Cardiac muscle cell (in vitro differentiated cells and primary cell): ENCODE measurements at places on chromosomes 2 and 18. TPM values are rescaled to one million over a fixed set of nuclear protein-coding genes. Genes with fewer than 3 reads are reported as not detected.

DNA sequence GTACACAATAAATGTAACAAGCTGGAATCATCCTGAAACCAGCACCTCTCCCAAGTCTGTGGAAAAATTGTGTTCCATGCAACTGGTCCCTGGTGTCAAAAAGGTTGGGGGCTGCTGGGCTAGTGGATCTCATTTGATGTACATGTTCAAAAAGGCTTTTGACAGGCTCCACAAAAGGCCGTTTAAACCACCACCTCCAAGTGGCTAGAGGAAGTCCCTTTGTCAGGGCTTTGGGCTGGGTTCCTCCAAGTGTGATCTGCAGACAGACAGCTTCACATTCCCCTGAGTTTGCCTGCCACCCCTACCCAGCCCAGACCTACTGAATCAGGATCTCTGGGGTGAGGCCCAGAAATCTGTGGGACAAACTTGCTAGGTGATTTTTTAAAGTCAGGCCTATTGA lies 84.7 kb downstream of the TGFA start:
- DNase-seq: no peak

DNA sequence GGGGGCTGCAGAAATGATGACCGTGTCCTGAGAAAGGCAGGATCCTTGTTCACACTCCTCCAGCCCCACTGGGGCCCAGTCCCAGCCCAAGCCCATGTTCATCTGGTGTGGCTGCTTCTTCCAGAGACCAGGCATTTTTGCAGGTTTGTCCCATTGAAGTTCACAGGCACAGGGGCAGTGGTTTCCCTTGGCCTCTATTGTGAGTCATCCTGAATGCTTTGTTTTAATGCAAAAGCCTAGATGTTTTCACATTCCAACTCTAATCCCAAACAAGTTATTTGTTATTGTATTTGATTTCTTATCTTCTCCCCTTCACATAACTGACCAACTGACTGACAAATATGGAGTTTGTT lies 426.4 kb upstream of the ID2 start:
- no peak for DNase-seq

DNA sequence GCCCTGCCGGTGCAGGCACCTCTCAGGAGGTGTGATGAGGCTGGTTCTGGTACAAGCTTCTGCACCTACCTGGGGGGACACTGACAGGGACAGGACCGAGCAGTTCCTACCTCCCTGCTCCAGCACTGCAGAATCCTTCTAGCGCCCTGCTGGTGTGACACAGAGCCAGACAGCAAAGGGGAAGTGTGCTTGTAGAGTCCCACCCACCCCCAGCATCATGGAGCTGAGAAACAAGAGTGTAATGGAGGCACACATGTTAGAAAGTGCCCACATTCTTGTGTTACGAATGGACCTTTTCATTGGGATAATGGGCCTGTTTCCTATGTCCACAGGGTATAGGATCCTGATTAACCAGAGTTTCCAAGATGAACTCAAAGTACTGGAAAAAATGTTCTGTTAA lies 38.3 kb downstream of the OXER1 start:
- no peak for DNase-seq

The CDCA7 gene
- total RNA-seq: 24.2 and 27.7 TPM in 2 replicates

DNA sequence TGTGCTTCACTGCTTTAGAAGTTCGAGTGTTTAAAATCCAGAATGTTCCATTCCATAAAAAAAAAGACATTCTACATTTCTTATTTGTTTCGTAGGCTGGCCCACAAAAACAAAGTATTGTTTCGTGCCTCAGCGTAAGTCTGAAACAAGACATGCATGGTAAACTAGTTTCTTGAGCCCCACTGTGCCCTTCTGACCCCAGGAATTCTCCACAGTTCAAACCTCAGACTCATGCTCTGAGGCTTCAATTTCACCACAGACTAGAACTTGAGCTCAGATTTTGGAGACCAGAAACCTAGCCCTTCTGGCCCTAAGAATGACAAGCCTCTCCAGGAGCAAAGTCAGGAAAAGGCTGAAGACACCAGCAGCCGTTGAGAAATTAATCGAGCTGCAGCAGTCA lies 151.5 kb downstream of the SLC8A1 start:
- no peak for DNase-seq

DNA sequence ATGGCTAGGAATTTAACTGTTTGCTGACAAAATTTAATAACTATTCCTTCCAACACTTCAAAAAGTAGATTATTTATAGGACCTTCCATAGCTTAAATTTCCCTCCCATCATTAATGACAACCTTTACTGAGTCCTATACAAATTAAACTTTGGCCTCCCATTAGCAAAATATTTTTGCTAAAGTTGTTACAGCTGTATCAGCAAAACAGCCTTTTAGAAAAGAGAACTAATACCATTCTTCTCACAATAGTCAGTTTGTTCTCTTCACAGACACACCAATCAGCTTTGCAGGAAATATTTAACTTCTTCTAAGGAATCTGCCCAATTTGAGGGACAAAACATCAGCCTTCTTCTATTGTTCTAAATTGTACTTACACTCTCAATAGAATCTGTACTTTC lies 12.0 kb upstream of the GCFC2 start:
- no peak for DNase-seq

DNA sequence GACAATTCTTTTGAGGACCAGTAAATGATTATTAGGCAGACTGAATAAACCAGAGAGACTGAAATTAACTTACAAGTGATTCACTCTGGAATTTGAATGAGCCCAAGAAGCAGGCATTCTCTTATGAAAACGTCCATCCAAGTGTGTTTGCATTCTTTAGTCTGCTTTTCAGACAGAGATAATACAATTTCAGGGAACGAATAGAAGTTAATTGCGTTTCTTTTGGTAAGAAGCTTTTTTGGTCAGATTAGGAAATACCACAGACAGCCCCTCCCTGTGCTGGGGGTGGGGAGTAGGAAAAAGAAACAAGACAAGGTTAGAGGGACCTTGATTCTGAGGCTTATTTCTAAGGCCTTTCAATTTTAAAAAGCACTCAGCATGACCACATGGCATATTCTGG lies 874.4 kb downstream of the SUCLG1 start:
- no peak for DNase-seq

DNA sequence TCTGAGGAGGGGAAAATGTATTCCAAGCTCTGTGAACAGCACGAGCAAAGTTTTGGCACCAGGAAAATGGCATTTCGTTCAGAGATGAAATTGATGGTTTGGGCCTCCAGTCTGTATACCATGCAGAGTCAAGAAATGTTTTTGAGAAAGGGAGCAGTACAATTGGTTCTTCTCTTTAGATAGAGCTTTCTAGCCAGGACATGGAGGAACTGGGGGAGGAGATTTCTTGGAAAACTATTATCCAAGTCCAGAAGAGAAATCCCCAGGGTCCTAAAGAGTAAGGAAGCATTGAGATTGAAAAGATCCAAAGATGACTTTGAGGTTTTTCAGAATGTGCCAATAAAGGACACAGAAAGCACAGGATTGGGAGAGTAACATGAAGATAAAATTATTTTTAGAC lies 432.4 kb downstream of the TNS1 start:
- no peak for DNase-seq

The CYS1 gene
- total RNA-seq: 0.89 and 0.92 TPM in 2 replicates

DNA sequence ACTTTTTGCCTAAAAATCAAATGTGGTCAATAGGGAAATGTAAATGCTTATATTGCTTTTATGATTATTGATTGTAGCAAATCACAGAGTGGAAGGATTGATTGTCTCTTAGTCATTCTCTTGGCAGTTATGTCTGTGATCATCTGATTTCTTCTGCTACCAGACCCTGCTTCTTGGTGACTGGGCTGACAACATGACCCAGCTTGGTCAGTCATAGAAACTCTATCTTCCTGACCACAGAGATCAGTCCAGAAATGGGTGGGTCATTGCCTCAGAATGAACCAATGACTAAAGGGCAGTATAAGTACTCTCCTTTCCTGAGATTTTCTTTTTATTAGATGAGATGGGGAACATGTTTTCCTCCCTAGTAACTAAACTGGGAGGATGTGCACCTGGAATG lies 87.6 kb downstream of the MAIP1 start:
- no peak for DNase-seq

- DNase-seq: no peak
Measured at GRCh38 chr2:31526946-31527732, 53.6 kb downstream of the SRD5A2 start.

DNA sequence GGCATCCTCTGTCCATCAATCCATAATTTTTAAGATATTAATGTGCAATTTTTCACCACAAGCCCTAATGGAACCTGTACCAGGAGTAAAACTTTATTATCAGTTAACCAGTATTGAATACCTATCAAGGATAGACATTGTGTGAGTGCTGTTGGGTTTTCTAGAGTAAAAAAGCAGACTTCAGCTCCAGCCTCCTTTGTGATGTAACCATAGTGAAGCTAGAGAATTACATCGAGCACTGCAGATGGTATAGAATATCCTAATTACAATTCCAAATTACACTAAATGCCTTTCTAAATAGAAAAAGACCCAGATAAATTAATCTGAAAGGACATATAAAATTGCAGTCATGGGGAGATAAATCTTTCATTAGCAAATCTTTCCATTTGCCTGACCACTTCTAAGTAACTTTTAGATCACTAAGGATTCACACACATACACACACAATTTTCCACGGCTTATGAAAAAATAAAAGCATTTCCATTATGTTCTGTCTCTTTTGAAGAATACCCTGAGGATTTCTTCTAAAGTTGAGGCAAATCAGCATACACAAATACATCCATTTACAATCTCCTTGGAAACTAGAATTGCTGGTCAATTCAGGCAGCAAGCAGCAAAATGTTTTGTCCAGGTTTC lies 117.1 kb upstream of the TANK start:
- no peak for DNase-seq

DNA sequence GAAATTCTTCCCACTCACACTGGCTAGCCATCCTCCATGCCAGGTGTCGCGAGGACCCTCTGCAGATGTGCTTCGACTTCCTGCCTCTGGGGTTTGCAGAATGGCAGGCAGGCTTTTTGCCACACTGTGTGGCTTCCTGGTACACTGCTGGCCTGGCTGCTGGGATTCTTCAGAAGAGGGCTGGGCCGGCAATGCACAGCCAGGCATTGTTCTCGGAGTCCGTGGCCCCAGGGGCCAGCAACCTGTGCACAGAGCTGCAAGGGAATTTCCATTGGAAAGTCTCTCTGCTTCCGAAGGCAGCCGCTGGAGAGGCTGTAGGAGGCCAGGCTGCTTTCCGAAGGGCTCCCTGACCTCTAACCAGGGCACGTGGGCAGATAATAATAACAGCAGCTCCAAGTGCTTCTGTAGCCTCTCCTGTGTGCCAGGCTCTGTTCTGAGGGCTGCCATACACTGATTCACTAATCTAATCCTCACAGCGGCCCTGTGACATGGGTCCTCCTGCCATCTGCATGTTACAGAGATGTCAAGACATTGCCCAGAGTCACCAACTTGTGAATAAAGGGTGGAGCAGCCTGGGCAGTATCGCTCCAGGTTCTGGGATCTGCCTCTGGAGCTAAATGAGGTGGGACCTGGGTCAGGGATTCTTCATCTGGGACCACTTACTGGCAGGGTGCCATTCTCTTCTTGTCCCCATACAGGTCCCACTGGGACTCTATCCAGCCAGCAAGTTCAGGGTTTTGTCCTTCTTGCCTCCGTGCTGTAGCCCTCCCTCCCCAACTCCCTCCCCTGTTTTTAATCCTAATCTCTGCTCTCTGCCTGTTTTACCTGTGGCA lies 5.0 kb downstream of the LDLRAD4 start:
- no peak for DNase-seq

The GREB1L gene
- 5.2 and 7.8 TPM in 2 replicates for total RNA-seq

- DNase-seq: no peak
Measured at GRCh38 chr2:241052677-241053360, 49.3 kb downstream of the MTERF4 start.

GRCh38 chr18:31555971-31556747 lies 35.5 kb upstream of the TTR start:
- peak; percentile 84 for DNase-seq

GRCh38 chr18:44128365-44128764 lies 552.3 kb upstream of the SETBP1 start:
- DNase-seq: peak; percentile 29

DNA sequence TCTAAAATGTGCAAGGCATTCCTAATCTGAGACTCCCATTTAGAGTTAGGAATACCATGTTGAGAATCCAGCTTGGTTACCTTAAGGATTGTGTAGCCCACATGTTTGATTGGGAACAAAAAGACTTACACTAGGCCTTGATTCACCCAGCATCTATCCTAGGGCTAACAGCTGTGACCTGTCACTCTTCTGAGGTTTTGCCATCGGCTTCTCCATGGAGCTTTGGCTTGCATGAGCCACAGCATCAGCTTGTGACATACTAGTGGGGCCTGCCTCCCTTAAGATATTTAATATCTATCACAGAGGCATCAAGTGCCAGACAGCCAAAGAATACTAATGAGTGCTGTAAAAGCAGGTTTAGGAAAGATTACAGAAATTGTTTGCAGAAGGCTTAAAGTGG lies 241.3 kb upstream of the UBE2E3 start:
- DNase-seq: no peak

DNA sequence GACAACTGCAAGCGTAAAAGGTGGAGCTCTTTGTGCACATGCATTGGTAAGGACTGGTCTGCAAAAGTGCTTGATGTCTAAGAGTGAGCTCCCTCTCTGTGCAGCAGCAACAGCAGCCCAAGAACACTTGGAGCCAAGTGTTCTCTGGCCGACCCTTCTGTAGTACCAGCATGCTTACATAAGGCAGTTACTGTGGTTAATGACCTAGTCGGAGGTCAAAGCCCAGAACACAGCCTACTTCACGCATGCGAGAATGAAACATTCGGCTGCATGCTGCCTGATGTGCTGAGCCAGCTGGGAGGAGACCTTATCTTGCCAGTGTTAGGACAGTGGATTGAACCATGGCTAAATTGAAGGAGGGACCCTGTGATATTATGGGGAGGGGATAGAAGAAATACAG lies 21.3 kb downstream of the NCAPH start:
- no peak for DNase-seq

The EIF2AK2 gene
- 10.4 and 12.3 TPM in 2 replicates for total RNA-seq

GRCh38 chr2:134190807-134191203 lies 63.1 kb upstream of the MGAT5 start:
- DNase-seq: no peak

The SKA1 gene
- total RNA-seq: 3.0 and 8.5 TPM in 2 replicates

The TMEFF2 gene
- total RNA-seq: 0.15 and 0.28 TPM in 2 replicates

The CFAP65 gene
- 0.07 and 2.2 TPM in 2 replicates for total RNA-seq

GRCh38 chr2:200023570-200023969 lies 68.2 kb downstream of the MAIP1 start:
- DNase-seq: no peak

The SERPINB13 gene
- not detected in 2 replicates for total RNA-seq

The REEP1 gene
- 14.6 and 22.7 TPM in 2 replicates for total RNA-seq

The SERPINB3 gene
- total RNA-seq: not detected in 2 replicates

The TTN gene
- total RNA-seq: 473 and 1,214 TPM in 2 replicates
